Right cardiac atrium (tissue), 5 donors: ENCODE measurements at places on chromosomes 12 and 14. TPM values are rescaled to one million over a fixed set of nuclear protein-coding genes. Genes with fewer than 3 reads are reported as not detected.

TMEM233 gene
- total RNA-seq: 0.91 TPM

NEDD1 gene
- 17.0 TPM for total RNA-seq

DNA sequence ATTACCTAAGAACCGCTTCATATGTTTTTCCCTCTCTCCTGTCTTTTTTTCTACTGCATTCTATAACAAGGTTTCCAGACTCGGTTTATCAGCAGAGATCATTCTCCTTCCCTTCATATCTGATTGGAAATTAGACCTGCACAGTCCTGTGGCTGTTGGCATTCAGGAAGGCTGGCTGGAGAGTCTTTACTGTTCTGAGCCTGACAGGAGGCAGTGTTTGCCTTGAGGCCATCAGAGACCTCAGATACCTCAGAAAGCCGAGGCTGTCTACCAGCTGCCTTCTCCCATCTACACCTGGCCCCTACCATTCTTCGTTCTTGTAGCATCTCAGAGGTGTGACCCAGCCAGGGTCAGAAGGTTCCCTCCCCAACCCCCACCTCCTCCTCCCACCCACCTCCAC is 182.0 kb downstream of the CAND1 start:
- DNase-seq: no peak

DNA sequence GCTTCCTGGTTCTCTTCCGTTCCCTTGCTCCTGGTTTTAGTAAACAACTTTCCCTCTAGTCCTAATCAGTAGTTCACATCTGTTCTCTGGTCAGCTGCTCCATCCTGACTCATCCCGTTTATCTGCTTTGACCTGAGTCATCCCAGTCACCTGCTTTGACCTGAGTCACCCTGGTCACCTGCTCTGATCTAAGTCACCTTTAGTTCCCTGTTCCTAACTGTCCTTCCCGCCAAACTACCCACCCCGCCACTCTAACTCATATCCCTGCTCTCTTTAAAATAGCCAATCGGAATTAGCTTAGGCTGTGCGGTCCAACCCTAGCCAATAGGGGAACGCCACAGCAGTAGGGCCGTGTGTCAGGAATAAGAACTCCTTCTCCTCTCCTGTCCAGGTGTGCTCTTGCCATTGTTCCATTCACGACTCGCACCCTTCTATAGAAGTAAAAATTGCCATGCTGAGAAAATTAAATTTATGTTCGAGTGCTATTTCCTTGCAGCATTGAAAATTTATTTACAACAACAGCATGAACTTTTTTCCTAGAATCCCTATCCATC is 3.1 kb upstream of the ANKRD33 start:
- DNase-seq: no peak
